AG04449 (cell line): ENCODE measurements at places on chromosomes 5 and 9.
A peak's percentile ranks its signal among the peaks of the same experiment; 100 is the strongest.

DNA sequence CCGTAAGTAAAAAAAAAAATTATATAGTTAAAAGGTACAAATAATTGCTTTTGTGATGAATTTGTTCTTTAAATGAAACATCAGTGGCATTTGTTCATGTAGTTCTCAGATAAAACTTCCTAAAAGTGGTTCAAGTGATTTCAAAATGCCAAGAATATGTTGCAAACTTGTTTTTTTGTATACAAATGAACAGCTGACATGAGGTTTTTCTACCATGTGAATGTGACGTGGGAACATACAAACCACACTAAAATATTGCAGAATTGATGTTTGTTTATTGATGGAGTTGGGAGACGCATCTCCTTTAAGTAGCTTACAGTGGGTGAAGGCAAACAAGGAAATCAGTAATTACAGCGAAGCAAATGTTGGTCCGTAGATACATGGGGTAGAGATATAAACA, 16.9 kb downstream of the BASP1 start:
- no peak for DNase-seq

DNA sequence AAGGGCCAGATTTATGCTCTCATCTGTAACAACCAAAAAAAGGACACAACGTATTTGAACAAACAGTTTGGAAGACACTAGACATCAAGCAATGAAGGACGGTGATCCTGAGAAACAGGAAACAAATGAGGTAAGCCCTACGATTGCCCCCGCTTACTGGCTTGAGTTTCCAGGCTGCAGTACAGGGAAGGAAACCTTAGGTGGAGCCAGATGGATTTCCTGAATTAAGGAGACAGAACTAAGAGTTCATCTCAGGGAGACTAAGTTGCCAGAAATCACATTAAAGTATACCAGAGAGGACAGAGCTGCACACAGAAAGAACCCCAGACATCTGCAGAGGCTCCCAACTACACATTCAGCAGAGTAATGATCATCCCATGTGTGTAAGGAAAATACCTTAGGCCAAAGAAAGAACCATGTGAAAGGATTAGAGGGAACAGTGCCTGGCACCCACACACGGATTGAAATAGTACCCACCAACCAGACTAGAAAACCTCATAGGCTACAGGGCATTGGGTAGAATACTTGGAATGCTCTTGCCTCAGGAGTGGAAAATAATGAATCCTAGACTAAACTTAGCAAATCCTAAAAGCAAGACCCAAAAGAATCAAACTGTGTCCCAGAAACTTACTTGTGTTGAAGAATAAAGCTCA, 99.3 kb upstream of the NIPBL start:
- no peak for DNase-seq

- no peak for DNase-seq
These were observed 285.2 kb downstream of the EBF1 start for GRCh38 chr5:158814521-158814920.

- no peak for DNase-seq
These were observed 725.0 kb downstream of the TLE1 start for GRCh38 chr9:80964374-80964773.

- no peak for DNase-seq
These were observed 147.3 kb downstream of the ACTL7B start for GRCh38 chr9:108708448-108708847.

DNA sequence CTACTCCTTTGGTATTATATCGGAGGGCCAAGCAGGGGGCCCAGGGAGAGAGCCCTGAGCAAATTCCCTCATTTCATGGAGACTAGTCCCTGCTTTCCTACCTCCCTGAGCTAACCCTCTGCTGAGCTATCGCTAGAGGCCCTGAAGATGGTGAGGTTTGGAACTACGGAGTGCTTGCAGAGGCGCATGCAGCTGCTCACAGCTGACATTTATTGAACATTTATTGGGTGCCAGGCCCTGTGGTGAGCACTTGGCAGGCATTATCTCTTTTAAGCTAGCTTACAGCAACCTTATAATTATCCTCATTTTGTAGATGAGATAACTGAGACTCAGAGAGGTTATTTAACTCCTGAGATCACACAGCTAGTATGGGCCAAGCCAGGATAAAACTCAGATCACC, 9.8 kb downstream of the FAT2 start:
- DNase-seq = no peak

DNA sequence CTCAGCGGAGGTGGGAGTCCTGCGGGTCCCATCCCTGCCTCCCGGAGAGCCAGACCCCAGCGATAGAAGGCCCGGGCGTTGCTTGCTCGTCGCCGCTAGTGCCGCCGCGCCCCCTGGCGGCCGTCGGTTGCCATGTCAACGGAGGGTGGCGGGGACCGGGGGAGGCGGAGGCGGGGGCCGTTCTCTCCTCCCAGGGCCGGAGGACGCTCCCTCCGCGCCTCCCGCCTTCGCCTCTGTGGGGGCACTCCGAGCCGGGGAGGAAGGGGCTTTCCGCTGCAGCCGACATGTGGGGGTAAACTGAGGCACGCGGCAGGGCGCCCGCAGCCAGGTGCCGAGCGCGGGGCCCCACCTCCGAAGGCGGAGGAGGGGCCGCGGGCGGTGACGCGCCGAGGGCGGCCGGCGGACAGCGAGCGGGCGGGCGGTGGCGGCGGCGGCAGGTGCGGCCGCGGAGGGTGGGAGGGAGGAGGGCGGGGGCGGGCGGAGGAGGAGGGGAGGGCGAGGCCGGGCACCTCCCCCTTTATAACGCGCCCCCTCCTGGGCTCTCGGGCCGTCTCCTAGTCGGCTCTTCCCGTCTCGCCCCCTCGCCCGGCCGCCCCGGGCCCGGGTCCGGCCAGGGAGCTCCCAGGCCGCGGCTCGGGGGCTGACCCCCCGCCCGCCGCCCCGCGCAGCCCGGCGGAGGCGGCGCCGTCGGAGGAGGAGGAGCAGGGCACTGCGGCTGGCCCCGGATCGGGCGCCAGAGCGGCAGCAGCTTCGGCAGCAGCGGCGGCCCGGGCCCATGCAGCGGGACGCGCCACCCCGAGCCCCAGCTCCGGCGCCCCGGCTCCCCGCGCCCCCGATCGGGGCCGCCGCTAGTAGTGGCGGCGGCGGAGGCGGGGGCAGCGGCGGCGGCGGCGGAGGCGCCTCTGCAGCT, 556 bp upstream of the CDK9 start:
- no peak for DNase-seq

- DNase-seq = no peak
These were observed 33.6 kb downstream of the TNFAIP8 start for GRCh38 chr5:119389288-119390030.

GRCh38 chr5:28926422-28926821, 1888.0 kb upstream of the CDH9 start:
- no peak for DNase-seq

GRCh38 chr5:153655201-153655510, 164.7 kb downstream of the GRIA1 start:
- DNase-seq = peak; percentile 5

GRCh38 chr9:136538599-136539426, 7.0 kb downstream of the NOTCH1 start:
- no peak for DNase-seq

- DNase-seq = no peak
These were observed 310.5 kb downstream of the PLK2 start for GRCh38 chr5:58149345-58149744.

GRCh38 chr9:121954477-121955140, 138.5 kb downstream of the TTLL11 start:
- no peak for DNase-seq

GRCh38 chr5:43298443-43298842, 14.8 kb downstream of the HMGCS1 start:
- DNase-seq = no peak

- no peak for DNase-seq
These were observed 414.0 kb downstream of the ELAVL2 start for GRCh38 chr9:23412046-23412445.

- DNase-seq = no peak
These were observed 52.2 kb downstream of the GARNL3 start for GRCh38 chr9:127316586-127317323.
